ENCODE measurements at places on chromosomes 7 and 10. TPM values are rescaled to one million over a fixed set of nuclear protein-coding genes. Genes with fewer than 3 reads are reported as not detected.

GRCh38 chr10:48600645-48601505, 4.0 kb downstream of the ARHGAP22 start:
- no peak for DNase-seq

- DNase-seq, result no peak
These were observed 56.1 kb upstream of the SH2B2 start for GRCh38 chr7:102230593-102230992.

GRCh38 chr7:139494835-139495579, 11.5 kb upstream of the KLRG2 start:
- no peak for DNase-seq

- peak; percentile 26 for DNase-seq
These were observed 37.3 kb downstream of the BNIP3 start for GRCh38 chr10:131944412-131944811.

GRCh38 chr7:82631998-82632397, 188.4 kb upstream of the CACNA2D1 start:
- no peak for DNase-seq

DNA sequence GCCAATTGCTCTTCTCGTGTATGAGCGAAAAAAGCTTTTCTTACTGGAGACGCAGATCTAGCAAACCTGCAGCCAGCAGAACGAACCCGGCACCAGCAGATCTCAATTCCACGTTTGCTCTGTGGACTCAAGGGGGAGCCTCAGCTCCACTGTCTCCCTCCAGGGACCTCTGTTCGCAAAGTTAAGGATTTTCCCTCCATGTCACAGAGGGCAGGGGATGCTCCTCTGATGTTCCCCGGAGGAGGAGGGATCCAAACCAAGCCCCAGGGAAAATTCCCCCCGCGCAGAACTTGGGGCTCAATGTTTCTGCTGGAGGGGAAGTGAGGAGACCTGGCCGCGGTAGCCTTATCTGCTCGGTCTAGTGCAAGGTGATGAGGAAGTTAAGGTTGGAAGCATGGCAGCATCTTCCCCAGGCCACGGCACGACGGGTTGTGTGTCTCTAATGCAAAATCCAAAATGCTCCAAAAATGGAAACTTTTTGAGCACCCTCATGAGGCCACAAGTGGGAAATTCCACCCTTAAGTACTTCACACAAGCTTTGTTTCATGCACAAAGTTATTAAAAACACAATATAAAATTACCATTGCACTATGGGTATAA, 9.0 kb downstream of the IQCE start:
- DNase-seq, result no peak

ATOH7 gene
- 0.22 TPM for total RNA-seq

BHLHA15 gene
- not detected for total RNA-seq

FFAR4 gene
- total RNA-seq, result 0.31 TPM

Measured in sciatic nerve (tissue), 2 donors.